ENCODE measurements at places on chromosomes 16 and 17.

DNA sequence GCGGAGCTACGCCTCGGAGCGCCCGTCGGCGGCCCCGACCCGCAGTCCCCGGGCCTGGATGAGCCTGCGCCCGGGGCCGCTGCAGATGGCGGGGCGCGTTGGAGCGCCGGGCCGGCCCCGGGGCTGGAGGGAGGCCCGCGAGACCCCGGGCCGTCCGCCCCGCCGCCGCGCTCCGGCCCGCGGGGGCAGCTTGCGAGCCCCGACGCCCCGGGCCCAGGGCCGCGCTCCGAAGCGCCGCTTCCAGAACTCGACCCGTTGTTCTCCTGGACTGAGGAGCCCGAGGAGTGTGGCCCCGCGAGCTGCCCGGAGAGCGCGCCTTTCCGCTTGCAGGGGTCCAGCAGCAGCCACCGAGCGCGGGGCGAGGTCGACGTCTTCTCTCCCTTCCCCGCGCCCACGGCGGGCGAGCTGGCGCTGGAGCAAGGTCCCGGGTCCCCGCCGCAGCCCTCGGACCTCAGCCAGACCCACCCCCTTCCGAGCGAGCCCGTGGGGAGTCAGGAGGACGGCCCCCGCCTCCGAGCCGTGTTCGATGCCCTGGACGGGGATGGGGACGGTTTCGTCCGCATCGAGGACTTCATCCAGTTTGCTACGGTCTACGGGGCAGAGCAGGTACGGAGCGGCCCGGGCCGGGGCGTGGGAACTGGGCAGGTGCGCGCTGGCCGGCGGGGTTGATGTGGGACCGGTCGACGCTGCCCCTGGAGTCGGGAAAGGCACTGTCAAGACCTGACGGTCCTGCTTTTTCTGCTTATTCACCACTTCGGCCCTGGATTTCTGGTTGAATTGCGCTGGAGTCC is 861 bp downstream of the RAB11FIP3 start:
- peak; percentile 2 for DNase-seq

DNA sequence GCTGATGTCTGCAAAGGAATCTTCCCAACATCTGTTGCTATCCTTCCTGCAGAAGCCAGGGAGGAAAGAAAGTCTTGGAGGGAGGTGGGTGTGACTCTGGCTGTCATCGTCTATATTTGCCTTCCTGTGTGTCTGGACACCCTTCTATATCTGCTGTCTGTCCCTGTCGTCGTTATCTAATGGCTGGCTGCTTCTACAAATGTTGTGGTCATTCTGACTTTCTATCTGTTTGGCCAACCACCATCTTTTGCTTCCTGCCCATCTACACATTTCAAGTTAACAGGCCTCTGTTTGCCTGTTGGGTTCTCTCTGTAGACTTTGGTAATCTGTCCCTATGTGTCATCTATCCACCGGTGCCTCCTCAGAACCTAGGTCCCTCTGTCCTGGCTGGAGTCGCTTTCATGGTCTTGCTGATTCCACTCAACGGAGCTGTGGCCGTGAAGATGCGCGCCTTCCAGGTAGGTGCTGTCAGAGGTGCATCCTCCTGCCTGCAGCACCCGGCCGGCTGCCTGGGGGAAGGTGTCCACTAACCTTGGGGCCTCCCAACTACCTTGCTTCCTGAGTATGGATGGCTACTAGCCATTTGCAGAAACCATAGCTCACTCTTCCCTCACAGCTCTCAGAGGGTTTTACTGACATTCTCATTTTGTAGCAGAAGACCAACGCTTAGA is 30.2 kb downstream of the ABCC3 start:
- no peak for DNase-seq

DNA sequence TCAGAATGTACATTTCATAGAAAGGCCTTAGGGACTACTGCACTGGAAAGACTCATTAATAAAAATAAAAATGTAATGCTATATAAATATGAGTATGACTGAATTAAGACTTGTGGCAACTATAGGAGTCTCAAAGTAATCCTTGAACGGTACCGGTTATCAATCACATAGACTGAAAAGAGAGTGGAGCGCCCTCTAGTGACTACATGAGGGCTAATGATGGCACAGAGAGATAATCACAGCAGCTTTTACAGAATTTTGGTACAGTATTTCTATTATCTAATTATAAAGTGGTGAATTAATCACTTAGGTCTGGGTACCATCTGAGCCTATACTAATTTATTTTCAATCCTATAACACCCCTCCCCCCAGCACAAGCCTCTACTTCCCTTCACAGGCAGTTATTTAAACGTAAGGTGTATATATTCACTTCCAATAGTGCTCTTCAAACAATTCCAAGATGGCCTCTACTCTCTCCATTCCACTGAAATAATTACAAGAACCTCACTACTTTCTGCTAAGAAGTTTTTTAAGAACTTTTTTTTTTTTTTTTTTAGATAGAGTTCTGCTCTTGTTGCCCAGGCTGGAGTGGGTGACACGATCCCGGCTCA is 40.7 kb upstream of the ANKFY1 start:
- DNase-seq, result peak; percentile 39

DNA sequence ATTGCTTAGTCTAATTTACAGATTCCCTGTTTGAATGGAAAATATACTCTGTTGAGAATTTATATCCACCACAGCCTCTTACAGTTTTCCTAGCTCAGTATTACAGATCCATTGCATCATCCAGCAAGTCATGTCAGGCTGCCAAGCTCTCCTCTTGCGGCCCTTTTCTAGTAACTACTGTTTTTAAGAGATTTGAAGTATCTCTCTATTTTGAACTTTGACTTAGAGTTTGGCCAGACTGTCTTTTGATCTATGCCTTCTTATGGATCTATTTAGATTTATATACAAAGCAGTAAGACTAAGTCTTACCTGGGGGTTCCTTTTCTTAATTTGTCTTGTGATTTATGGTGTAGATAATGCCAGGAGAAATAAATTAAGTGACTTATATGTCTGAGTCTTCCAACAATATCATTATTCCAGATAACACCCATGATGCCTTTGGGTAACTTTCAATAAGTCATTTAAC is 53.1 kb upstream of the ABCC11 start:
- no peak for DNase-seq

GRCh38 chr16:53309457-53309856 is 124.8 kb upstream of the RBL2 start:
- DNase-seq, result no peak

DNA sequence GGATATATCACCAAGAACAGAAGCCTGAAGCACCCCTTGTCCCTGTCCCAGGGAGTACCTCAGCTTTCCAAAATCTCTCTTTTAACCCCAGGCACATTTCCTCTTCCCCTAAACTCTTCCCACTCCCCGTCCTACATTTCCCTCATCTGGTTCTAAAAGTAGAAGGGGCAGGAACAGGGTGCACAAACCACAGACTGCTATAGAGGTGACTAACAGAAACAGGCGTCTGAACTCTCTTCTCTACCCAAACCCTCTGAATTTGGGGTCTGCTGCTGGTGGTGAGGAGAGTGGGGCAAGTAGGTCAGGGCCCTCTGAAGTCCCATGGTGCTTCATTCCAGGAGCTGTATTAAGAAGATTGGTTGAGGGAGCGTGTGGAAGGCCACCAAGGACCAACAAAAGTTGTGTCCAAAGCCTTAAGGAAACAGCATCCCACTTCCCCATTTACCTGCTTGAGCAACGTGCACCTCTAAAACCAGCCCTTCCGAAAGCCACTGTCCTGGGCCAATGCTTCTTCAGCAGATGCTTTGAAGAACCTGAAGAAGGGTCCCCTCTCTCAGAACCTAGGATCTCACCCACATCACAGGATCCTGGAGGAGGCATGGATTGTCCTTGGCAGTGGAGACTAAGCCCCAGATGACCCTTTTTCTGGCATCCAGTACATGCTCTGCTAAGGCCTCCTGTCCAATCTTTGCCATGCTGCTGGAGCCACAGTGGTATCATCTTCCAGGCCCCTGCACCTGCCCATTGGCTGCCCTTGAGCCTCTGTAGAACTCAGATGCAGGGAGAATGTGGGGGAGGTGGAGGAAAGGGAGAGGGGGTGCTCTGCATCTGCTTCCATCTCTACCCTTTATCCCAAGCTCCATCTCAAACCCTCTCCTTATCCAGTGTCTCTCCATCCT is 5.7 kb upstream of the NR1D1 start:
- no peak for DNase-seq

DNA sequence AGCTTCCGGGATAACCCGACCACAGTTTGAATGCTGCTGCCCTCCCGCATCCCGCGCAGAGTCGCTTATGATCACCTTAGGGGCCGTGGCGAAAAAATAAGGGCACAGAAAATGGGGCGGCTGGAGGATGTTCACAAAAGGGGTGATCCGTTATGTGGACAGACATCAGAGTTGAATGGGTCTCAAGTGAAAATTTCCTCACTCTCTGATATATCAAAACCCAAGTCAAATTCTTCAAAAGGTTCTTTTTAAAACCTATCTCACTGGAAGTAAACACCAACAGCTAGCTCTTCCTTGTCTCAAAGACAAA is 400 bp upstream of the CEP112 start:
- DNase-seq, result no peak

- DNase-seq, result no peak
Observed at GRCh38 chr17:6244253-6244652, 174.1 kb downstream of the WSCD1 start.

DNA sequence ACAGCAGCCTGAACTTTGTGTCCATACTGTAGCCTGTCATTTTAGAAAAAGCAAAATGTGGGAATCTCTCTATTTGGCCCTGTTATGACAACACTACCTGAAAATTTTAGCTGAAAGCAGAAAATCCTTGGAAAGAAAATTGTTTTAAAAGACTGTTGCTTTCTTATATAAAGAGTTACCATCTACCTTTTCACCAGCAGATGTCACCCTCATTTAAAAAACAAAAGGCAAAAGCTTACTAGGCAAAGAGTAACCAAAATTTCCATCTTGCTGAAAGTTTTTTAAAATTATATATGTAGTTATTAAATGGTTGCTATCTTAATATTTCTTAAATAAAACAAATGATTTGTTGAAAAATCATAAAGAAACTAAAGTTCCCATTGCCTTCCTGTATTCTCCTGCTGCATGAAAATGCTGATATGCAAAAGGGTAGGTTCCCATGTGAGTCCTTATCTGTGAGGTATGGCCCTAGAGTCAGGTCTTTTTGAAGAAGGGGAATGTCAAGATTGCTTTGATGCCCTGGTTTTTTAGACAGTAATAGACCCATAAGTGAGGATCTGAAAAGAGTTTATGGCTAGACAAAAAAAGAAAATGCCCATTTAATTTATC is 61.0 kb downstream of the TNRC6C start:
- peak; percentile 71 for DNase-seq

DNA sequence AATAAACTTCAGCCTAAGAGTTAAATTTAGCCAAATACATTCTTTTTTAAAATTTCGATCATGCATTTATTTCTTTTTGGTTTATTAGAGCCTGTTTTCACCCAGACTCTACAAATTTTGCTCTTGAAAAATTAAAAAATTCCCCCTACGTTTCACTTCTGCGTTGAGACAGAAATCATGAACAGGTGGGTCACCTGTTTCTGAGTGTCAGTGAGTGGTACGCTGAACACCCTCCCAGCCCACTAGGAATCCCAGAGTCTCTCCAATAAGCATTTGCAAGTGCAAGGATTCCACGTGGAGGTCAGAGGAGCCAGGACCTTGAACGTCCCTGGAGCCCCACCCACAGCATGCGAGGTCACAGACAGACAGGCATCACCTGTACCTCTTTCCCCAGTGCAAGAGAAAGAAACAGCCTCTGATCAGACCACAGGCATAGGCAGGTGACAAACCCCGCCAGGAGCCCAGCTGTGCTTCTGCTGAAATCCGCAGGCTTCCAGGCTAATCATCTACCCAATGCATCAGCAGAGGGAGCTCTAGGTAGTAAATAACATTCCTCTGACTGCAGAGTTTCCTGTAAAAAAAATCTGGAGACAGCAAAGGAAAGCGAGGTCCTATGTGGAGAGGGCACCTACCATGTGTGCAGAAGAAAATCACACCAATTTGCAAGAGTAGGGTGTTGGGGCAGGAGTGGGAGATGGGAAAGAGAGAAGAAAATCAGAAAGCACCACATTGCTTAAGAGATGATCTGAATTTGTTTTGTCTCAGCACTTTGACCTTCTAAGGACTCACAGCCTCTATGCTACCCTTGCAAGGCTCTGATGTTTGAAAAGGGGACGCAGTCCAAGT is 5.9 kb upstream of the XYLT1 start:
- DNase-seq, result peak; percentile 78

DNA sequence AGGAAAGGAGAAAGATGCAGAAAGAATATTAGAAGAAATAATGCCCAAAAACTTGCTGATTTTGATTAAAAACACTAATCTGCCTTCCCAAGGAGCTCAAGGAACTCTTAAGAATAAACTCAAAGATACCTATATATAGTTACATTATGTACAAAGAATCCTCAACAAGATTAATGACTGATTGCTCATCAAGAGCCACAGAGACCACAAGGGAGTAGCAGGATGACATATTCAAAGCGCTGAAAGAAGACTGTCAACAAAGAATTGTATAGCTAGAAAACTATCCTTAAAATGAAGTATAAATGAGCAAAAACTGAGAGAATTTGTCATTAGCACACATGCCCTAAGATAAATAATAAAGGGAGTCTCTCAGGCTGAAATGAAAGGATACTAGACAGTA is 6.2 kb downstream of the LPCAT2 start:
- DNase-seq, result no peak

- peak; percentile 60 for DNase-seq
Observed at GRCh38 chr17:19304209-19304608, 58.3 kb downstream of the B9D1 start.

DNA sequence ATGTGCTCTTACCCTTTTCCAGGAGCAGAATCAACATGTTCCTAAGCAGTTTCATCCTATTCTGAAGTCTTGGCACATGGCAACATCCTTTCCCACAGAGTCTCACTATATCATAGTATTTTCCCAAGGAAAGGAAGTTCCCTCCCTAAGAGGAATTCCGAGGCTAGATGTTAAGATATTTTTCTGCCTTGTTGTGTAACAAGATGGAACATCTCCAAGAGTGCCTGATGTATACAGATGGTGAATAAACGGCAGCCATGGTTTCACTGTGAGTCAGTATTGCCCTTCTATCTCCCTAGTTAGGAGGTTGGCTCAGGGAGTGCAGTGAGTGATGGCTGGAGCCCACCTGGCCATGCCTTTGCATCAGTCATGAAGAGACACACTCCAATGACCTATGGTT is 48.2 kb downstream of the SPACA3 start:
- peak; percentile 89 for DNase-seq

DNA sequence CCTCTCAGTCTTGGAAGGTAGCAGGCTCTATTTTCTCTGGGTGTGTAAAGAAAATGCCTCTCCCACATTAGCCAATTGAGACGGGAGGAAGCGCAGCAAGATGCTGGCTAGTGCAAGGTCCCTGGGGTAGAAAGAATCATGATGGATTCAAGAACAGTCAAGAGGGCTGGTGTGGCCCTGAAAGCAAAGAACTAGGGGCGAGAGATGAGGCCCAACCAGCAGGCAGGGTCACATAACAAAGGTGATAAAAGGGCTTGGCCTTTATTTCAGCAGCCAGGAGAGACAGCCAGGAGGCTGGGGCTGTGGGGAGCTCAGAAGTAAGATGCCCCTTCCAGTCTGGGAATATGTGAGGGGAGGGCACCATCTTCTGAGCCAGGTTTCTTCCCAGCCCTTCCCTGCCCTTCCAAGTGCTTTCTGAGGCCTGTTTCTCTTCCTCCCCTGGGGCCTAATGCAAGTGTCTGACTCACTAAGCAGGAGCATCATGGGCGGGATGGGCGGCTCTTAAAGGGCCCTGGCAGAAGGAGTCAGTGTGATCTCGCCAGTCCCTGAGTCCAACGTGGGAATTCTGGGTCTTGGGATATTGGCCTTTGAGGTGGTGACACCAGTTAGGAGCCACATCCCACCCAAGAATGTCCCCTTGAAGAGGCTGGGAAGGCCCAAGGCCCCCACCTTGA is 3.9 kb upstream of the NLRC5 start:
- DNase-seq, result no peak

Data from lung (tissue), 17 donors.